GM10248 (cell line): ENCODE measurements at places on chromosomes 13 and 19.

- DNase-seq, result no peak
These were observed 7.0 kb downstream of the POU4F1 start for GRCh38 chr13:78596399-78596735.

GRCh38 chr13:50521831-50522149, 321.7 kb downstream of the DLEU7 start:
- no peak for DNase-seq

- no peak for DNase-seq
These were observed 140.6 kb downstream of the IRS2 start for GRCh38 chr13:109645831-109646230.

- peak; percentile 81 for DNase-seq
These were observed 10.3 kb downstream of the PDE4A start for GRCh38 chr19:10430505-10431253.

- no peak for DNase-seq
These were observed 7.5 kb upstream of the SACS start for GRCh38 chr13:23440821-23441618.

DNA sequence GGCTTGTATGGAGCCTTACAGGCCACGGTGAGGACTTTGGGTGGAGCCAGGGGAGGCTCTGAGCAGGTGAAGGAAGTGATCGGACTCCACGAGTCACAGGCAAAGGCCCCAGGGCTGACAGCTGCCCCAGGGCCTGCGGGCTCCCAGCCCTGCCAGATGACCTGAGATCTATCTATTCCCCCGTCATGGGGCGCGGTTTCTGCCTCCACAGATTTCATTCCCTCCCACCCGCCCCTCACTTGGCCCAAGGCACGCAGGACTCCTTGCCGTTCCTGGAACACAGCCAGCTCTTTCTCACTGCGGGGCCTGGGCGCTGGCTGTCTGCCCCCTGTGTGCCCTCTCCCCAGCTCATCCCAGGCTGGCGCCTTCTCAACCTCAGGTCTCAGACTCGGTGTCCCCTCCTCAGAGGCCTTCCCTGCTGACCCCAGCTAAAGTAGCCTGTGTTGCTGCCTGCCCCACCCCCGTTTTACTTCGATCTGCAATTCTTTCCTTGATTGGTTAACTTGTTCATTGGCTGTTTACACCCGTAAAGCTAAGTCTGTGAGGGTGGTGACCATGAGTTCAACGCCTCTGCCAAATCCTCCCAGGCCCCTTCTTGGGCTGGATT, 13.9 kb upstream of the PAK4 start:
- DNase-seq, result no peak

GRCh38 chr13:87810391-87810801, 139.2 kb downstream of the SLITRK5 start:
- DNase-seq, result no peak

DNA sequence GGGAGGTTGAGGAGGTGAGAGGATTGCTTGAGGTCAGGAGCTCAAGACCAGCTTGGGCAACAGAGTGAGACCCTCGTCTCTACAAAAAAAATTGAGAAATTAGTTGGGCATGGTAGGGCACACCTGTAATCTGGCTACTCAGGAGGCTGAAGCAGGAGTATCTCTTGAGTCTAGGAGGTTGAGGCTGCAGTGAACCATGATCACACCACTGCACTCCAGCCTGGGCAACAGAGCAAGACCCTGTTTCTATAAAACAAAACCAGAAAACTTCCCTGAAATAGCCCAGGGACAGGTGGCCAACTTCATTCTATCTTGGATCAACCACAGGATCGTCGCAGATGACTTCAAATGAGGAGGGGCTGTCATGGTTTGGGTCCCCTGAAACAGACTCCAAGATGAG, 28.7 kb downstream of the COLGALT1 start:
- no peak for DNase-seq

DNA sequence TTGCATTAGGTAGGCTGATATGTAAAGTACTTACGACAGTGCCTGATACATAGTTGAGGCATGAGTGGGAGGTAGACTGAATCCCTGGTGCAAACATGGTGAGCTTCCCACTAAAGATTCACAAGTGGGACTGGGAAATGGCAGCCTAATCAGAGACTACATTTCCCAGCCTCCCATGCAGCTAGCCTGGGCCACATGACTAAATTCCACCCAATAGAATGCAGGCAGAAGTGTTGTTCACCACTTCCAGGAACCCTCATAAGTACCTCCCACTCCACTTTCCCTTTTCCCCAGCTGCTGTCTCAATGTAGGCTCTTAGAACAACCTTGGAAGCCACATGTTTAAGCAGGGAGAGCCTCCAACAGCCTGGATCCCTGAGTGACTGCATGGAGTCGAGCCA, 104.9 kb downstream of the CACNA1A start:
- DNase-seq, result no peak

DNA sequence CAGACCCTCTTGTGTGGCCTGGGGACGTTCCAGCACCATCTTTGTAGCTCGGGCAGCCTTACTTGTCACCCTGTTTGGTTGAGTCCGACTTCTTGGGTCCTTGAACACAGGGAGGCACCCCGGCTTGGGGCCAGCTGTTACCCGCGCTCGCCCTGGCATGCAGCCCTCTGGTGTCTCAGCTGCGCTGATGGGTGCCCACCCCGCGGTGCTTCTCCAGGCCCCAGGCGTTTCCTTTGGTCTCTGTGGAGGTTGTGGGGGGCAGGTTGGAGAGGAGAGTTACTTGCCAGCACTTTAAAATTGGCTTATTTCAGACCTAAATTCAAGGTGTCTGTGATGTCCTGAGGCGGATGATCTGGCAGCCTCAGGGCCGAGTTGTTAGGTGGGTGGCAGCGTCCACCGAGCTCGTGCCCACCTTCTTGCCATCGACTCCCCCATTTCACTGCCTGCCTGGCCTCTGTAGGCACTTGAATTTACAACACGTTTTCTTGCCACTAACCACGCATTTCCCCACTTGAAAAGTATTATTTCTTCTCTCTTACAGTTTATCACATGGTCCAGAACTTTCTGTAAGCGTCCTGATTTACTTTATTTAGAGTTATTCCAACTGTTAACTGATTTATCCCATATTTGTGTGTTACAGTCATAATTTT, 16.9 kb downstream of the UBAC2 start:
- DNase-seq, result no peak

DNA sequence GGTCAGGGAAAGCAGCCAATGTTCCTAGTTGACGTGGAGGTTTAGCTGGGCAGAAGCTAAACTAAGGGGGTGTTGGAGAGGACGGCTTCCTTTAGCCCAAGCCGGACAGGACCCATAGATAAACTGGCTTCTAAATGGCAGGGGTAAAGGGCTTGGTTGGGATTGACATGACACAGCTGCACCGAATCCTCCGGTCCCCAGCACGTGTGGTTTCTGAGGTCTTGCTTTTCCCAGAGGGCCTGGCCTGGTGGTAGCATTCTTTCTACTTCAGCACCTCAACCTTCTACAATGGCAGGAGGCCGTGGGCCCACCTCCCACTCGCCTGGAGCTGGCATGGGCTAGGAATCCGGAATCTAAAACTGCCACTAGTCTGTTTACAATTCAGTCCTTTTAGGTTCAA, 163.0 kb downstream of the FGF9 start:
- DNase-seq, result no peak

GRCh38 chr13:44292545-44292944, 81.1 kb upstream of the SERP2 start:
- no peak for DNase-seq

GRCh38 chr13:37059848-37060192, 332 bp upstream of the SUPT20H start:
- DNase-seq, result no peak

- no peak for DNase-seq
These were observed 687.2 kb upstream of the KLHL1 start for GRCh38 chr13:70795484-70795883.

DNA sequence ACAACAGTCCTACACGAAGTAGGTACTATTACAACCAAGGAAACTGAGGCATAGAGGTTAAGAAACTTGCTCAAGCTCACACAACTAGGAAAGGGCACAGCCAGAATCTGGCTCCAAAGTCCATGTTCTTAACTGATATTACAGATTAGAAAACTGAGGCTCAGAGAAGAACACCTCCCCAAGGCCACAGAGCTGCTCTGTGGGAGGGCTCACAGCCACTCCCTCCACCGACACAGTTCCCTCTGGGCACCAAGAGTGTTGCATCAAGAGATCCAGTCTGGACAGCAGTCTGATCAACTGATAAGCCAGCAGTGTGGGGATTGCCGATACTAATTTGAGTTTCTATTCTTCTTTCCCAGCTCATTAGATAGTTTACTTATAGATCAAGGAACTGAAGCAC, 29.5 kb downstream of the SLC15A1 start:
- DNase-seq, result no peak

GRCh38 chr19:7869910-7870511, 4.2 kb downstream of the PRR36 start:
- DNase-seq, result no peak

GRCh38 chr13:95254339-95254738, 46.9 kb downstream of the ABCC4 start:
- no peak for DNase-seq

DNA sequence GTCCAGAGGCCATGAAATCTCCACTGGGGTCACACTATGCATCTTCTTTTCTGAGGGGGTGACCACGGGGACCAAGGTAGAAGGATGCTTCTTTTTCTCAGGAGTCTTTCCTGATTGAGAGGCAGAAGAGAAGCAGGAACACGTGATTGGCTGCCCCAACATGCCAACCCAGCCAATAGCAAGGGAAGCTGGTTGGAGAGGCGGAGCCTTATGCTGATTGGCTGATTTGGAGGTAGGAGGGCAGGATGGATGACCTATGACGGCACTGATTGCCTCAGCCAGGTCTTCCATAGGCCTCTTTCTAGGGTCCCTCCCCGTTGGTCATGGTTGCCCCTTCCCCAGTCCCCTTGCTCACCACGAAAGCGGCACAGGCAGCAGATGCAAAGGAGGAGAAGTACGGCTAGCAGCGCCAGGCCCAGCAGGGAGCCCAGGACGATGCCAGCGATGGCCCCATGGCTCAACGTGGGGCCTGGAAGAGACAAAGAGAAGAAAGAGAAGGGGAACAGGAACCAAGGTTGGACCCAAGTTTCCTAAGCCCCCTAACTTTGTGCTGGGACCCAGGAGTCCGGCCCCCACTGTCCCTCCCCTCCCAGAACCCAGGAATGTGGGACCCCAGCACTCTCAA, 8.0 kb downstream of the VSIG10L start:
- DNase-seq, result no peak

GRCh38 chr19:3543150-3544057, 4.4 kb downstream of the TEKTIP1 start:
- no peak for DNase-seq

- peak; percentile 85 for DNase-seq
These were observed 10.5 kb upstream of the B3GNT3 start for GRCh38 chr19:17784201-17785008.

- DNase-seq, result no peak
These were observed 120.6 kb downstream of the ESD start for GRCh38 chr13:46676378-46676725.

- no peak for DNase-seq
These were observed 21.1 kb downstream of the ELL start for GRCh38 chr19:18500799-18501198.

GRCh38 chr13:46210362-46211083, 1.2 kb upstream of the LRRC63 start:
- no peak for DNase-seq

DNA sequence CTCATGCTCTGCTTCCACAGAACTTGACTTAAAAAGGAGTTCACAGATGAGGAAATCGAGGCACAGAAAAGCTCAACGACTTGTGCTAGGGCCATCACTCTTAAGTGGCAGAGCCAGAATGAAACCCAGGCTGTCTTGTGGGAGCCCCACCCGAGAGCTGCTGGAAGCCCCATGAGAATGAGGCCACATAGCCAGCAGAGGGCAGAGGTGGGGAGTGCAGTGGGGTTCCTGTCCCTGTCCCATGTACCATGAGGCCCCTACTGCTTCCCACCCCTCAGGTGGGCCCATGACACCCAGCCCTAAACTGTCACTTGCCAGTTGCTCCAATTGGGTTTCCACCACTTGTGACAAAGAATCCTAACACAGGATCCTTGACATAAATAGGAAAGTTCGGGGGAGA, 175.9 kb downstream of the IRS2 start:
- DNase-seq, result peak; percentile 8

DNA sequence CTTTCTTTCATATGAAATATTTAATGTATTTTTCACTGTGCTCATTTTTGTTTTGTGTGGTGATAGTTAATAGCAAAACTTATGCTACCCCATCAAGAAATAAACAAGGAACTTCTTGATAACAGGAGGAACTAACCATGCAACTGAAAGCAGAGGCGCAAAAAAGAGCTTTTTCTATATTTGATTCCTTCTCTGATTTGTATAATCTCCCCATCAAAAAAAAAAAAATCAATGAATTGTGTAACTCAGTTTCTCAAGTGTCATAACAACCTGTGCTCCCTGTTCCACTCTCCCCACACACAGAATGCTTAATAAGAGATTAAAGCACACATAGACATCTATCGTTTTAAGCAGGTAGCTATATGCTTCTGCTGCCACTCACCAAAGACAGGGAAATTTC, 67.3 kb upstream of the MED4 start:
- no peak for DNase-seq

DNA sequence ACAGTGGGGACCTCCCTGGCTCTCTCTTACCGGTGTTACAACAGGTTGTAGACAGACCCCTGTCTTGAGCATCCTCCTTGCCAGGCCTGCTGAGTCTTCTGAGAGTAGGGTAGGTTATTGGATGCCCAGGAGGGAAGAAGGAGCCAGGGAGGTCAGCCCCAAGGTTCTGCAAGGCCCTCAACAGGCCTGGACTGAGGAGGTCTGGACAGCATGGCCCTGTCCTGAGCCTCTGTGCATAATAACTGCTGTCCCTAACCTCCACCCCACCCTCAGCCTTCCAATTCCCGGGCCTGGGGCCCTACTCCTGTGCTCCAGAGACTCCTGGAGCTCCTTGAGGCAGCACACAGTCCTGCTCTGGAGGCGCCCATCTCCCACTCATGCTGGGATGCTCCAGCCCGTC, 336 bp downstream of the CD22 start:
- no peak for DNase-seq

DNA sequence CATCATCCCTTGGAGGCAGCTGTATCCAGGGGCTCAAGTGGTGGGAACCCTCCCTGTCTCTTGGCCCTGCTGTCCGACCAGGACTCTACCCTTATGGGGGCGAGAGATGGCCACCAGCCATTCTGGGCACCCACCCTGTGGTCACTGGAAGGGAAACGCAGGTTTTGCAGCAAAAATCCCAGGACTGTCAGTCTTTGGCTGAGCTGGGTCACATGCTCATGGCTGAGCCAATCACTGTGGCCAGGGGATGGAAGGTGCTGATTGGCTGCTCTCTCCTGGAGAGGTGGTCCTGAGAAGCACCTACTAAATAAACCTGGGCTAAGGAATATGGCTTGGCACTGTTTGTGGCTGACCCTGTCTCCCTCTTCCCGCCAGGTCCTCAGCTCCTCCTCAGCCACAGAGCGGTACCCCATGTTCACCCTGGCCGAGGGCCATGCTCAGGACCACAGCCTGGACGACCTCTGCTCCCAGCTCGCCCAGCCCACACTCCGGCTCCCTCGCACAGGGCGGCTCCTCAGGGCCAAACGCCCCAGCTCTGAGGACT, 8.9 kb downstream of the ATG4D start:
- DNase-seq, result no peak

GRCh38 chr19:23804676-23805075, 46.0 kb upstream of the ZNF681 start:
- no peak for DNase-seq
